Left colon (tissue), 2 donors: ENCODE measurements at places on chromosomes 3 and 15.

DNA sequence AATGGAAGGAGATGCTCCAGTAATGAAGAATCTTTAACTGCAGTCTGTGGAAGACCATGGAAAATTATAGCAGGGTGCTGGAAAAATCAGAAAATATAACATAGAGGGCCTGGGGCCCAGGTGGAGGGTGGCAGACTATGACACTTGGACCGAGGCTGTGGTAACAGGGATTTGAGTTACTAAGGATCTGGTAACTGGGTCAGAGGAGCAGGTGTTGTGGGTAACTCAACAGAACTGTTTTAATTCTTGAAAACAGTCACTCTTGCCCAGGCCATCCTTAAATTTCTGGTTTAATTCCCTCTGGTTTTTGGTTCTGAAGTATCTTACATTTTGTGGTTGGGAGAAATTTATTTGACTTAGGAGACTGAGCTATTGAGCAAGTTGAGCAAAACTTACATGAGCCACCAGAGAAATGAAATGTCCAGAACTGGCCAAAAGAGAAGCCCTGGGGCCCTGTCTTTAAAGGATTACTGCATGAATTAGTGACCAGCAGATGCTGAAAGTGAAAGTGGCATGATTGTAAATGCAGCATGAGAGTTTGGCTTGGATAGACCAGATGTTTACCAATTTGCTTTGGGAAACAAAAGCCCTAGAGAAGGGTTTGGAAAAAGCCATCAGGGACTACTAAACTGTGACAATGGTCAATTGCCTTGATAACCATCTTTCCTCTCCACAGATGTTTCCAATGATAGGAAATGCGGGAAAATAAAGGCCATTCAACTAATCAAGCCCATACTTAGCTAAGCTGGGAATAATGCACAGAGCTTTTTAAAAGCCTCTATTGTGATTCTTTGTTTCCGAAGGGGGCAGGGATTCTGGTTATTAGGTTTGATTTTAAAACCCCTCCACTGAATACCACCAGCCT is 374.9 kb upstream of the TGFBR2 start:
- DNase-seq: no peak

- no peak for DNase-seq
Observed at GRCh38 chr3:69948246-69948862, 51.2 kb upstream of the SAMMSON start.

- no peak for DNase-seq
Observed at GRCh38 chr3:29936054-29936453, 655.2 kb downstream of the RBMS3 start.

DNA sequence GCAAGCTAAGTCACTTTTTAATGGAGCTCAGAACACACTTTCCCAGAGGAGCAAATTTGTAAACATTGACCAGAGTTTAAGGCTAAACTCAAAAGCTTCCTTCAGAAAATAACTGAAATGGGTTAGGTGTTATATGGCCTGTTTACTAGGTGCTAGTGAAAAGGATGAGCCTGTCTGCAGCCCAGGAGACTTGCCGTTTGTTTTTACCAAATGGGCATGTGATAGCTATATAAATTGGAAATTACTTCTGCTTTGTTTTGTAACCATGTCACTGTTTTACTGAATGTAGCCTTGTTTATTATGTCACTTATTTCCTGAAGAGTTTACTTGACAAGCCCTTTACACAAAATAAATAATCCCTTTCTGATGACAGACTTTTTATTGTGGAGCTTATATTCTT is 109.4 kb upstream of the THSD4 start:
- DNase-seq: no peak

GRCh38 chr15:78055919-78056713 is 21.4 kb downstream of the TBC1D2B start:
- DNase-seq: peak; percentile 71

DNA sequence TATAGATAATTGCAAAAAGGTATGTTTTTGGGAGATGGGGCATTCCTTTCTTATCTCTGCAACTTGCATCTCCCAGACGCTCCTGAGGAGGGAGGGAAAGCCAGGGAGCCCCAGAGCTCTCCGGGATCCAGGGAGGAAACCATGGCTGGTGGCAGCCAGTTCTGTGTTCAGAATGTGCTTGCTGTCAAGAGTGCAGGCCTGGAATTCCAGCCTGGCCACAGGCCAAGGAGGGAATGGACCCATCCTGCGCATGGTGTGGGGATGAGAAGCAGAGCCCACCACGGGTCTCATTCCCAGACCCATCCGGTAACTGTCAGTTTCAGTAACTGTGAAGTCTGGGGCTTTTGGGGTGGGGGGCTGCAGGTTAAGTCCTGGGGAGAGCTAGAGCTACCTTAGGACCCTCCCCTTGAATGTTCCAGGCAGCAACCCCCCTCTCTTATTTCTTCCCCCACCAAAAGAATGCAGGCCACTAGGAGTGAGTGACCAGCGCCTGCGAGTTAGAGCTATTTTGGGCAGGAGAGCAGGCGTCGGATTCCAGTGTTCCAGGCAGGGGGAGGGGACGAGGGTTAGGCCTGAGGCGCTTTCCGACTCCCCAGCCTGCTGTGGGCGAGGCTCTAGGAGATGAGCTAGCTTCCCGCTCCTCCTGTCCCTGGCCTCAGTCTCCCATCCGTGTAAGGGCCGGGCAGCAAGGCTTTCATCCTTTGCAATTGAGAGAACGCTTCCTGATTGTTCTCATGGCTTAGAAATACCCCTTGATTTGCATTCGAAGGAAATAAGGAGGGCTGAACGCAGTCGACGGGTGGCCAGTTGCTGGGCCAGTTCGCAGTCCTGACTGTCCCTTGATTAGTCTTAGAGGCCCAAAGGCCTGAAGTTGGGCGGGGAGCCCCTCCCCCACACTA is 781 bp upstream of the DAG1 start:
- DNase-seq: peak; percentile 70

DNA sequence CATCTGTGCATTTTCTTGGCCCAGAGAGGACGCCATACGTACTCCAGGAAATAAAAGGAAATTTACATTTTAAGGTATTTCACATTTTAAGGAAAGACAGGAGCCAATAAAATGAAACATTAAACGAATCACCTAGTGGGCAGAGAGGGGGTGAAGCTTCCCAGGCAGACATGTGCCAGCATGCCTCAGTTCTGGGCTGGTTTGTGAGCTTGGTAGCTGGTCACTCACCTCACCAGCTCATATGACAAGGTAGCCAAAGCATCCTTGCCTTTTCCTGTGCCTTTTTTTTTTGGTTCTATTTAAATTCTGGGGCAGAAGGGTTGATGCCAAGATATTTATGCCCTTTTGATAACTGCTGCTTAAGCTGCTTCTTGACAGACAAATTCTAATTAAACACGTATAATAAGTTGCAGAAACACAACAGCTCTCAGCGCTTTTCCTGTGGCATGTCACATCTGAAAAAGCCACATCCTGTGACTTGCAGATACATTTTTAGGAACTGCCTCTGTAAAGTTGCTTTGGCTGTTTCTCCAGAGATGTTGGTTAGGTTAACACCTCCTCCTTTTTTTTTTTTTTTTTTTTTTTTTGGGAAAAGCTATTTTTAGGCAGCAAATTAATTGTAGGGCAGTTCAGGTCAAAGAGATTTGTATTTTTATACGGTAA is 218.6 kb downstream of the PDCD6IP start:
- DNase-seq: no peak
